Calu3 (cell line): ENCODE measurements at places on chromosomes 3 and 15.
A peak's percentile ranks its signal among the peaks of the same experiment; 100 is the strongest.

- DNase-seq: no peak
Observed at GRCh38 chr3:104961851-104962250, 404.9 kb upstream of the ALCAM start.

DNA sequence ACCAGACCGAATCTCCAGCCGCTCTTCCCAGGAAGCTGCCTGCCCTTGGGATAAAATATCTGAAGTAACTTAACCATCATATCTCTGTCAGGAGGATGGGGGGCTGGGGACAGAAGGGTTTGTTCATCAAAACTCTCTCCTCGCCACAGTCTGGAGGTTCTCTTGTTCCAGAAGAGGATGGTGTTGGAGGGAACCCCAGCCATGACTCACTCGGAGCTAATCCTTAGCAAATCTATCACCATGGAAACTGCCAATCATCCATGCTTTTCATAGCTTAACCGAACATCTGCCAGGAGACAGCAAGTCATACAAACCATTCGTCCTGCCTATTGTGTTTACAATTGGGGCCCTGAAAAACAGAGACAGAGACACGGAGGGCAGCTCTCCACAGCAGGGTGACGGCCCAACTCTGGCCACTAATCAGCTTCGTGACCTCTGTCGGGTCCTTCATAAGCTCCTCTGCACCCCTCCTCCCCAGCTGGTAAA is 73.8 kb upstream of the HEG1 start:
- no peak for DNase-seq

GRCh38 chr3:197268294-197268693 is 30.1 kb downstream of the DLG1 start:
- no peak for DNase-seq

DNA sequence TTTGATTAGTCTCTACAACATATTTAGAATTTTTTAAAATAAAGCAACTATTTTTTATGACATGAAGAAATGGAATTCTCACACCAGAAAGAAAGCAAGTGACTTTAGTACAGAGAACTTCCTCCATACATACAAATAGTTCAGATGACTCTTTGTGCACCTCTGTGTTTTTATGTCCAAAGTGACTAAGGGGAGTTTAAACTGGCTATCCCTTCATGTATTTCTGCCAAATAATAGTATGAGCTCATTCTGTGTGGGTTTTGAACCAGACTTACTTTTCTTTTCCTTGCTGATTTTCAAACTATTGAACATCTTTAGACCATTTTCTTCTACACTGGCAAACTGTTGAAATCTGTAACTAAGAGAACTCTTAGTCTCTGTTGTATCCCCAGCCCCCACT is 196.3 kb downstream of the EPHA3 start:
- DNase-seq: no peak

GRCh38 chr3:140467104-140467577 is 210.7 kb upstream of the TRIM42 start:
- peak; percentile 13 for DNase-seq

DNA sequence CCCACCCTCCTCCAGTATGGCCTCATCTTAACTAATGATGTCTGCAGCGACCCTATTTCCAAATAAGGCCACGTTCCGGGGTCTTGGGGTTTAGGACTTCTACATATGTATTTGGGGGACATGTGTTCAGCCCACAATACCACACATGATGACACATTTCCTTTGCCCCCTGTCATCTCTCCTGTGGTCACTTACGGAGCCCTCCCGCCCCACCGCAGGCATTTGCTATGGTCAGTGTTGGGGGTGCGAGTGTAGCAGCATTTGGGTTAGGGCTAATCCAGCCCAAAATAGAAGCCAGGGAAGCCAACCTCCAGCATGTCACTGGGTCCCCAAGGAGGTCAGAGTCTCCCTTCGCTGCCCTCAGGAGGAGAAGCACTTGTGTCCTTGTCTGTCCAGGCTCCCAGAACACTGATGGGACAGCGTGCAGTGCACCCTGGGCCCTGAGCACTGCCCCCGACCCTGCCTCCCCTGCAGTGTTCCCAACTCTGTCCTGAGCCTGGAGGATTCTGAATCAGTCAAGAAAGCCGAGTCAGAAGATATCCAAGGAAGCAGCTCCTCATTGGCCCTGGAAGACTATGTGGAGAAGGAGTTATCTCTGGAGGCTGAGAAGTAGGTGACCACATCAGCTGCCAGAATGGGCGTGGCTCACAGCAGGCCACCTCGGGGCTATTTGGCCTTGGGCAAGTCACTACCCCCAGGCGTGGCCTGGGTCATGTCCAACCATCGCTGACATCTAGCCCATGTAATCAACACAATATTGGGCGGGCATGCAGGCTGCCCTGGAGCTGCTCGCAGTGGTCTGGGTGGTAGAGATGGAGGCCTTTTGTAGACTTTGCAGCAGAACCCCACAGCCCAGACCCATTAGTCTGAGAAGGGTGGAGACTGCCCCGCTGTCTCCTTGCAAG is 46.9 kb upstream of the FGD5 start:
- DNase-seq: no peak

- DNase-seq: no peak
Observed at GRCh38 chr3:100407977-100408532, 6.7 kb downstream of the LNP1 start.

DNA sequence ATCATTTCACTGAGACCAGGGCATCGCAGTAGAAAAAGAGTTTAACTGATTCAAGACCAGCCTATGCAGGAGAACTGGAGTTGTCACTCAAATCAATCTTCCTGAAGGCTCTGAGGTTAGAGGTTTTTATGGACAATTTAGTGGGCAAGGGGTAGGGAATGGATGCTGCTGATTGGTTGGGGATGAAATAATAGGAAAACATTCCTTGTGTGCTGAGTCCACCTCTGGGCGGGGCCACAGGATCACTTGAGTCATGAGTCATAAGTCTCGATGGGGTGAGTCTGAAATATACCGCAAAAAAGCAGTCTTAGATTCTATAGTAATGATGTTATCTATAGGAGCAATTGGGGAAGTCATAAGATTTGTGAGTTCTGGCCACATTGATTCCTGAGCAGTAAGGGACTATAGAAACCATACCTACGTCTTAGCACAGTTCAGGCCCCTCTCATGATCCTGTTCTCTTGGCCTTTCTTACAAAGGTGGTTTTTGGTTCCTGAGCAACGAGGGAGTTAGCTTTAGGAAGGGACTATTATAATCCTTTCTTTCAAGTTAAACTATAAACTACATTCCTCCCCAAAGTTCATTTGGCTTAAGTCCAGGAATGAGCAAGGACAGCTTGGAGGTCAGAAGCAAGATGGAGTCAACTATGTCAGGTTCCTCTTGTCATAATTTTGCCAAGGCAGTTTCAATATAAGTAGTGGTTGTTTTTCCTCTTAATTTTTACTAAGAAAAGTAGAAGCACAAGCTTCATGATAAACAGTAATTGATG is 2.7 kb upstream of the OPA1 start:
- peak; percentile 82 for DNase-seq

GRCh38 chr15:41904541-41905005 is 10.7 kb upstream of the SPTBN5 start:
- peak; percentile 45 for DNase-seq

- DNase-seq: no peak
Observed at GRCh38 chr15:86125775-86126174, 46.1 kb downstream of the AGBL1 start.

- DNase-seq: no peak
Observed at GRCh38 chr3:37852097-37852496, 9.6 kb upstream of the CTDSPL start.

- no peak for DNase-seq
Observed at GRCh38 chr15:29064290-29064689, 178.5 kb downstream of the APBA2 start.

DNA sequence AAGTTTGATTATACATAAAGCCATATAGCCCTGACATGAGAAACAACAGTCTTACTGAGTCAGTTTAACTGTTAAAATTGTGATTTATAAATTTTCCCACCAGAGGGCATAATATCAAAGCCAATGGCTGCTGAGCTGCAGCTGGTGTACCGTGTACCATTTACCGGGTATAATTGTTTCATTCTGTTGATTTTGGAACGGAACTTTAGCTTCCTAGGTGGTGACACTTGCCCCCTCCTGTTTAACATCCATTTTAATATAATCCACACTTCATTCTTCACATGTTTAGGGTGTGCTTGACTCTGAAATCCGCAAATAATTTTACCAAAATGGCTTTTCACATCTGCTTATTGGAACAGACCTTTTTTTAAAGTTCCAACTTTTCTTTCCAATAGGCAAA is 72.8 kb downstream of the SLC9A9 start:
- no peak for DNase-seq

- DNase-seq: no peak
Observed at GRCh38 chr3:174792864-174793263, 66.3 kb upstream of the NAALADL2 start.

- no peak for DNase-seq
Observed at GRCh38 chr15:74245342-74245931, 9.3 kb downstream of the CCDC33 start.

DNA sequence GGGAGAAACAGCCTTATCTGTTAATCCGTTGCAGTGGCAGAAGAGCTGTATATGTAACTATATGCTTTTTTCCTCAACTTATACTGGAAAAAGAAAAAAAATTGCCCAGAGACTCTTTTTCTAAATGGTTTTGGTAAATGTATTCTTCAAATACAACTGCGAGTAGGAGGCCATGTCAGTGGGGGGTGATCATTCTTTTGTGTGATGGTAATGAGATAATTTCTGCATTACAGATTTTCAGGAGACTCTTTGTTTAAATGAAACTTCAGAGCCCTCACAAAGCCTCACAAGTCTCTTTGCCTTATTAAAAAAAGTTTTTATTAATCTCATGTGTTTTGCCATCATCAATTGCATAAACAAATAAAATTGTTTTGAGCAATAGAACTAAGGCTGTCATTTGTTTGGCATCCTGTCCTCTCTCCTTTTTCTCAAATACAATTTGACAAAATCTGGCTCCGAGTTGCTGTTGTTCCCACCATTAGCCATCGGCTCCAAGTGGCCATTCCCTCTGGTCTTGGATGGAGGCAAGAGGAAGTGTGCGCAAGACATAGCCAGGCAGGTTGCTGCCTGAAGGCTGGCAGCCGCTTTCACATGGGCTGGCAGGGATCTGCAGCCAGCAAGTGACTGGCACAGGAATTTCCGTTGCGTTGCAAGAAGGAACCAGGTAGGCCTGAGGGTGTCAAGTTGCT is 116.7 kb downstream of the FNDC3B start:
- peak; percentile 86 for DNase-seq

- DNase-seq: no peak
Observed at GRCh38 chr15:63238796-63239195, 38.6 kb upstream of the APH1B start.

- no peak for DNase-seq
Observed at GRCh38 chr3:14430706-14431451, 28.5 kb downstream of the SLC6A6 start.

DNA sequence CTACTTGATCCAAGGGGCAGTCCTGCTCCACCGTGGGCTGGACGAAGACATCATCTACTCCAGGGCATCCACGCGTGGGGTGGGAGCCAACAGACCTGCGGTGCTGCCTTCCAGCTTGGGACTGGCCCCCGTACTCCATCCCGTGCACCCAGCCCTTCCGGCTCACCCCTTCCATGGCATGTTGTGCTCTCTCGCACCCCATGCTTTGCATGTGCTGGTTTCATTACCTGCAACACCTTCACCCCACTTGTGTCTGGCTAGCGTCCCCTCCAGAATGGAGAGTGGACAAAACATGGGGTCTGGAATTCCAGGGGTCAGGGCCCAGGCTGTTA is 30.2 kb downstream of the SEMA7A start:
- DNase-seq: no peak

GRCh38 chr3:132661101-132661500 is 972 bp downstream of the UBA5 start:
- no peak for DNase-seq

GRCh38 chr3:81439108-81439507 is 322.3 kb downstream of the GBE1 start:
- DNase-seq: no peak

DNA sequence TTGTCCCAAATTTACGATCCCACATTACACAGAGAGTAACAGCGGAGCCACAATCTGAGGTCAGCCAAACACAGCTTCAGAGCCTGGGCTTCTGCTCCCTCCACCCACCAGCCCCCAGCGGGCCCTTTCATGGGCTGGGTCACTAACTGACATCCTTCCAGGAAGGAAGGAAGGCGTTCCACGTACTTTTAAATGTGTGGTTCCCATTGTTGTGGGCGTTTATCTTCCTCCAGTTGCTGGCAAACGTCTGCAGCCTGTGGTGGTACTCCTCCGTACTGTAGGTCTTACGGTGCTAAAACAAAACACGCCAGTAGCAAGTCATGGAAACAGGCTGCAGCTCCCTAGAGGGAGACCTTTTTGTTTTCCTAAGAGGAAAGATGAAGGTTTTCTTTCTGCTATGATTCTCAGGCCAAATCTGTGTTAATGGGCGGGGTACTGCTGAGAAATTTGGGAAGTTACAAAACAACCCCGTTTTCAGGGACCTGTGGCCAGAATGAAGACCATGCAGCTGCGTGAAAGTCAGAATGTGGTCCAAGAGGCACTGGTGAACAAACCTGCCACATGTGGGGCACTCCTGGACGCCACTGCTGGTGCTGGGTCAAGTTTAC is 7.6 kb downstream of the CTSH start:
- DNase-seq: no peak

- peak; percentile 88 for DNase-seq
Observed at GRCh38 chr15:57485869-57486268, 105.8 kb upstream of the MYZAP start.

- DNase-seq: no peak
Observed at GRCh38 chr3:47605652-47606051, 27.0 kb upstream of the CSPG5 start.

DNA sequence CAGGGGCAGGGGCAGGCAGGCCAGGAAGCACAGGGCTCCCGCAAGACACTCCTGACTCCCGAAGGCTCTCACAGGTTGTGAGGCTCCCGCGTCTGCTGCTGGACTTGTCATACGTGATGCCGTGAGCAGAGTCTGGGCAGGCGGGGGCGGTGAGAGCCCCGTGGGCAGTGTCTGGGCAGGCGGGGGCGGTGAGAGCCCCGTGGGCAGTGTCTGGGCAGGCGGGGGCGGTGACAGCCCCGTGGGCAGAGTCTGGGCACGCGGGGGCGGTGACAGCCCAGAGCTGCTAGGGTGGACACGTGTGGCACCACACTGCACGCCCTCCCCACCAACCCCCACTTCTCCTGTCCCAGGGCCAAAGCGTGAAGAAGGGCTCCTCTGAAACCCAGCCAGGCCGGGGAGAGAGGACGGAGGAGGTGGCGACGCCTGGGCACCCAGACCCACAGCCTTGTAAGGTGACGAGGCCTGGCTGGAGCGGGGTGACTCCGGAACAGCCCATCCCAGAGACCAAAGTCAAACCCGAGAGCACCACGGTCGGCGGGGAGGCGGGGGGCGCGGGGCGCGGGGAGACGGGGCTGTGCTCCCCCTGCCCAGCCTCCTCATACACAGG is 35.0 kb downstream of the TNK2 start:
- no peak for DNase-seq
